Stimulated activated CD4-positive, alpha-beta T cell treated with anti-CD3 and anti-CD28 coated beads, TNF-alpha, amount 100 ng/mL, for 24 hours (primary cell): ENCODE measurements at places on chromosomes 5 and 9.

DNA sequence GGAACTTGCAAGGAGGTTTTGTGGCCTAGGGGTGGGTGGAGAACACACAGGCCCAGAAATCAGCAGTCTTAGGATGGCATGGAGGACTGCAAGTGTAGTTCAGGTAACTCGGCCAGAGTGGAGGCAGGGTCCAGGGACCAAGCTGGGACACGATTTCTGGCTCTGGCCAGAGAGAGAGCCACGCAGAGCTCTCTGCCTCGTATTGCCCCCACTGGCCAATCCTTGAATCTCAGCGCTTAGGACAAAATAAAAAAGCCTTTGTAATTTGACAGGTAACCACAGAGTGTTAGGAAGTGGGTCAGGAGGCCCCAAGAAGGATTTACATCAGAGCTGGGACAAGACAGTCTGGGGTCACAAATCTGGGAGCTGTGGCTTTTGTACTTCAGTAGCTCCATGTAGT is 11.7 kb downstream of the MAP3K1 start:
- no peak for DNase-seq

GRCh38 chr5:602466-603035 is 9.6 kb upstream of the CEP72 start:
- DNase-seq = no peak

GRCh38 chr9:107707428-107707837 is 217.9 kb upstream of the KLF4 start:
- DNase-seq = no peak

GRCh38 chr9:76580188-76580587 is 121.2 kb downstream of the GCNT1 start:
- DNase-seq = no peak

- no peak for DNase-seq
Measured at GRCh38 chr5:135492319-135492626, 40.1 kb upstream of the TIFAB start.

DNA sequence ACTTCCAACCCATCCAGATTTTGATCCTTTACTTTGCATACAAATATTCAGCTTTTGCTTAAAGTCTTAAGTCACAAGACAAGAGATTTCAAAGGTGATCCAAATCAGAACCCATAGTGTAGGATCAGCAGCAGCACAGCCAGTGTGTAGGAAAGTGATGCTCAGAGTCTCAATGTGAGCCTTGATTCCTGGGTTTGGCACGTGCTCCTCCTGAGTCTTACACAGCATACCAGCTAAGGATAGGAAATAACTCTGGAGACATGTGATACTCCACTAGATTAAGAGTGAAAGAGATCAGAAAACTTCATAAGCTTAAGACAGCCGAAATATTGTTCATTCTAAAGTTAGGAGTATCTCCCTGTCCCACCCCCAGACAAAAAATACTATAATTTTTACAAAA is 344.9 kb downstream of the SEMA5A start:
- no peak for DNase-seq
